NCI-H1105 treated with DMSO at 0.1 percent for 48 hours (cell line): ENCODE measurements at places on chromosomes 2 and 18.
A peak's percentile ranks its signal among the peaks of the same experiment; 100 is the strongest.

DNA sequence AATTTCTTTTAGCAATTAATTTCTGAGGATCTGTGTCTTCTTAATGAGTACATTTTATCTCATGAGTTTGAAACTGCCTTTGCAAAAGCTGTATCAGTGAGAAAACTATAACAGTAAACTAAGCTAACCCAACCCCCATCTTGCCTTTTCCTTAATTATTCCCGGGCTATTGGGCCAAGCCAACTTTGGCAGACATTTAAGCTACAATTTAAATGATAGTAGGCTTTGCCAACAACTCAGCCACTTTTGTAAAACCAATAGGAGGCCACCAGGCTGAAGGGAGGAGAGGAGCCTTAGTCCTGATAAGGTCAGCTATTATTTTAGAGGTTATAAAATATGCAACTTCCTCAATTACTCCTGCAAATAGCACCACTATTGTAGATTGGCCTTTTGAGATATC lies 218.0 kb upstream of the KCNJ3 start:
- no peak for DNase-seq

GRCh38 chr2:1823187-1824169 lies 79.2 kb upstream of the PXDN start:
- no peak for DNase-seq

GRCh38 chr18:55078303-55078932 lies 119.2 kb upstream of the CCDC68 start:
- DNase-seq, result no peak

GRCh38 chr2:139083121-139083520 lies 302.9 kb upstream of the NXPH2 start:
- no peak for DNase-seq

GRCh38 chr2:241150660-241151530 lies 628 bp downstream of the PPP1R7 start:
- no peak for DNase-seq

DNA sequence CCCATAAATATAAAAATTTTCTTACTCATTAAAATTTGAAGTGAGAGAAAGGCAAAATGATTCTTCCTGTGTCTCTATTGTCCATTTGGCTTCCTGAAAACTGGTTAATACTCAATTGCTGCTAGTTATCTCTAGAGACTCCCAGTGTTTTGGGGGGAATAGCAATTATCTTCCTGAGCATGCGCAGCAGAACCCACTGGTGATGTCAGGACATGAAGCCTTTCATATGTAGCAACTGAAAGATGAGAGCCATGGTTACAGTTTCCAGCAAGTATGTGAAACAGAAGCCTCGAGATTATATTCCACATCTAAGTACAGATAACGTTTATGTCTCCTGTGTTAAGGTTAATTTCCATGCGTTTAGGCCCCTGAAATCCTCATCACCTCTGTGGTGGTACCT lies 254.3 kb upstream of the FIGN start:
- no peak for DNase-seq

GRCh38 chr2:147639891-147640290 lies 204.9 kb upstream of the ACVR2A start:
- DNase-seq, result no peak

GRCh38 chr2:112733456-112733855 lies 12.6 kb downstream of the NT5DC4 start:
- DNase-seq, result no peak

DNA sequence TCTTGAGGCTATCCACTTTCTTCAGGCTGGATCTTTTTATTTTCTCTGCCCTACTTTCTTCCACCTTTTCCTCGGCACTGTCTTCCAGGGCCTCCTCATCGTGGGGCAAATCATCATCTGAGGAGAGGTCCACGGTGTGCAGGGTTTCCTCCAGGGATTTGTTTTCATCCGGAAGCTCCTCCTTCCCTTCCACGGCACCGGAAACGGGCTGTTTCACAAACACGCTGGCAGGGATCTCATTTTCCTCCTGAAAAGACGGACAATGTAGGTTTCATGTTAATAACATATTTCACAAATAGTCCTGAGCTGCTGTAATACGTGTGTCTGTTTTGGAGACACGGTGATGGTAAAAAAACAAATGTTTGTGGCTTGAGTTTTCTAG lies 10.4 kb downstream of the CAVIN2 start:
- DNase-seq, result no peak

DNA sequence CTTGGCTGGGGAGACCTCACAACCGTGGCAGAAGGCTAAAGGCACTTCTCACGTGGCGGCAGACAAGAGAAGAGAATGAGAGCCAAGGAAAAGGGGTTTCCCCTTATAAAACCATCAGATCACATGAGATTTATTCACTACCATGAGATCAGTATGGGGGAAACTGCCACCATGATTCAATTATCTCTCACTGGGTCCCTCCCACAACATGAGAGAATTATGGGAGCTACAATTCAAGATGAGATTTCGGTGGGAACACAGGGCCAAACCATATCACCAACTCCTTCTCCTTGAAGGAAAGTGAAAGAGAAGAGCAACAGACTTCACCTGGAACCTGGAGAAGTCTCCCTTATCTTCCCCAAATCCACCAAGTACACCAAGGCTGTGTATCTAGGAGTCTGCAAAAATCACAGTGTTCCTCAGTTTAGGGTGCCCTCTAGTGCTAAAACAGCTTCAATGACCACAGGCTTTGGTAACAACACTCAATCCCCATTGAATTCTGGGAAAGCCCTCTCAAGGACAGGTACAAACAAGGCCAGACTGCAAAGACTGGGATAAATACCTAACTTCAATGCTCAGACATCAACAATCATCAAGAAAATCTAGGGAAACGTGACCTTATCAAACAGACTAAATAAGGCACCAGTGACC lies 148.8 kb upstream of the SRD5A2 start:
- peak; percentile 16 for DNase-seq

DNA sequence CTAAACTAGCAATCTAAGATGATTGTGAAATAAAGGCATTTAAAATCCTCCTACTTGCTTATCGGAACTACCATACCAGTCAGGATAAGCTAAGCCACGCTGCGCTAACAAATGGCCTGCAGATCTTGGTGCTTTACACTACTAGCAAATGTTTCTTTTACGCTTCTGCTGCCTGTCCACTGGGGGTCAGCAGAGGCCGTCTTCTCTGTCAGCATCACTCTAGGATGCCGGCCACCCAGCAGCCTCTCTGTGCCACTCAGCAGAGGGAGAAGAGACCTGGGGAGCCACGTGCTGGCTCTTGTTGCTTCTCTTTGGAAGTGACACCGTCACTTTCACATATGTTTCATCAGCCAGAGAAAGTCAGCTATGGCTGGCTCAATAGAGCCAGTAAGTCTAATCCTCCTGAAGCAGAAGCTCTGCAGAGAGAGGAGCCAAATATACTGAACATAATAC lies 36.6 kb downstream of the COPS8 start:
- no peak for DNase-seq

- no peak for DNase-seq
Measured at GRCh38 chr18:68817584-68817983, 19.7 kb downstream of the CCDC102B start.

DNA sequence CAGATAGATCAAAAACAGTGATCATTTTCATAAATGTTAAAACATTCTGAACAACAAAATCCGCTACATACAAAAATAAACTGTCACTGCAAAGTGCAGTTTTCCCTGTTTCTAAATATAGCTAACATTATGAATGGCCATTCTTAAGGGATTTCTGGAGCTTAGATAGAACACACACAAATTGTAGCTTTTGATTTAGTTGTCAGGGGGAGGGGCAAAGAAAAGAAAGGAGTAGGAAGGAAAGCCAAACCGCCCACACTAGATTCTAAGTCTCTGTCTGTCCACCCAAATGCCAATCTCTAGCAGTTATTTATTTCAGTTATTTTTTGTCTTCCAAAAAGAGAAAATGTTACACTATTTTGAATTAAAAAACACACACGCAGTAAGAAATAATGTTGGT lies 182.4 kb downstream of the CDH2 start:
- no peak for DNase-seq

- DNase-seq, result no peak
Measured at GRCh38 chr18:78771496-78772359, 207.9 kb upstream of the SALL3 start.

DNA sequence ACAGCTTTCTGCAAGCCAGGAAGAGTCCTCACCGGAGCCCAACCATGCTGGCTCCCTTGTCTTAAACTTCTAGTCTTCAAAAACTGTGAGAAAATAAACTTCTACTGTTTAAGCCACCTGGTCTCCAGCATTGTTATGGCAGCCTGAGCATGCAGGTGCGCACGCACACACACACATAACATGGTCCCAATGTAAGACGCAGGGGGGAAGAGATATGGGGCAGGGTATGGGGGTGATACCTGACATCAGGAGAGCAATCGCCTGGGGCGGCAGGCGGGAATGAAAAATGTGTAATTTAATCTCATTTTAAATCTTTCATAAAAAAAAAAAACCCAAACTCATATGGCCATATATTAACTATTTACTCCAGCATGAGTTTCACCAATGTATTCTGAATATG lies 18.0 kb downstream of the HJURP start:
- DNase-seq, result no peak

GRCh38 chr2:231674587-231675338 lies 33.6 kb upstream of the PTMA start:
- DNase-seq, result no peak

DNA sequence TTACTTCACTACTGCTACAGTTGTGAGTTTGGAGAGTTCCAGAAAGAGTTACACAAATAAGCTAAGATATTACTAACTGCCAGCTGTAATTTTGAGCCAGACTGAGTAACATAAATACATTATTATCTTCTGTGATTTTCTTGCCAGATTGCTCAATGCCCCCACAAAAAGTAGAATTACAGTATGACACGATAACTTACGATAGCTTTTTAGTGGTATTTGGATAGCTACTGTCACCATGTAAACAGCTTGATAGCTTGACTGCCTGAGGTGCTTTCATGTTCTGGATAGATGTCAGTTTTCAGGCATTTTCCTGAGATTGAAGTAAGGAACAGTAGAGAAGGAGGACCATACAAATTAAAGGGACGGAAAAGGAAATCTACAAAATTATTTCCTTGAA lies 533.3 kb downstream of the SOCS6 start:
- no peak for DNase-seq

- DNase-seq, result no peak
Measured at GRCh38 chr2:8541636-8542035, 140.2 kb upstream of the ID2 start.

DNA sequence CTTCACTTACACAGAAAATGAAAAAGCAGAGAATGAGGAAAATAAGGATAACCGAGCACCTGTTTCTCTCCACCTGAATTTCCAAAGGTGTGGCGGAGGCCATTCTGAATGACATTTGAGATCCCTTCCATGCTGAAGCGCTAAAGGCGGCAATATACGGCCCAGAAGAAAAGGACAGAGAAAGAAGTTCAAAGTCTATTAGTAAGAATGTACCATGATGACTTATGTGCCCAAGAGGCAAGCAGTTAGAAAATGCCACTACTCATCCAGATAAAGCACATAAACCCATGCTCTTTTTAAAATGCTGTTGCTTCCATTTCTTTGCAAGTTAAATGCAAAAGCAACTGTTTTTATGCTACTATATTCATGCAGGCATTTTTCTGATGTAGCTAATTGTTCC lies 37.2 kb downstream of the FEZ2 start:
- no peak for DNase-seq

DNA sequence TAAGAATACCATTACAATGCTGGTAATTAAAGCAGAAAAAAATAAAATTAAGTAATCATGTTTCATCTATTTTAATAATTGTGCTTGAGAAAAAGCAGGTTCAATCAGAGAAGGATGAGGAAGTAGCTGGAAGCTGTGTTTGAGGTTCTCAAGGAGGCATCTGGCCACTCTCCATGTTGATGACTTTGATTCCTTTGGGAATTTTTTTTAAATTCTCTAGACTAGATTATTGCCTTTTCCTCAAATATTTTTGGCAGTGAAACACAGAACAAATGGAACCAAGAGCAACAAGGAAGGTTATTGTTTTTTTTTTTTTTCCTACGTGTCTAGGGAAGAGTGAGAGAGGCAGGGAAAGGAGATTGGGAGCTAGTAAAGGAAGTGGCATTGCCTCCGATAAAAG lies 99.9 kb upstream of the NRP2 start:
- no peak for DNase-seq

DNA sequence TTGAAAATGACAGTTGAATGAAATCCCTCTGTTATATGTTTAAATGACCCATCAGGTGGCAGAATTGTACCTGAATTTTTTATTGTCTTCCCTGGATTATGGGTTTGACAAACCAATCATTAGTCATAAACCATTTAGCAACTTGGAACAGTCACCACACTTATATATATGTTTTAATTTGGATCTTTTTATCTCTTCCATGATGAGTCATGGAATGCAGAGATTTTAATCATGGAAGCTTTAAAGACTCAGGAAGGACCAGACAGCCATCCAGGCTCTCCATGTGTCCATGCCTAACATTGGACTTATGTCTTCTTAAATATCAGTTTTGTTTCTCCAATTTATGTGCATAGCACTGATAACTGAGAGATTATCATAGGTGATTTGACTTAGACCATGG lies 188.3 kb upstream of the ZSWIM2 start:
- no peak for DNase-seq

- no peak for DNase-seq
Measured at GRCh38 chr2:168357797-168358472, 98.1 kb upstream of the CERS6 start.

GRCh38 chr2:207163053-207163755 lies 2.5 kb downstream of the KLF7 start:
- no peak for DNase-seq

GRCh38 chr2:233498126-233498525 lies 68.5 kb downstream of the USP40 start:
- DNase-seq, result no peak

- no peak for DNase-seq
Measured at GRCh38 chr2:165032559-165032958, 77.2 kb upstream of the SLC38A11 start.

DNA sequence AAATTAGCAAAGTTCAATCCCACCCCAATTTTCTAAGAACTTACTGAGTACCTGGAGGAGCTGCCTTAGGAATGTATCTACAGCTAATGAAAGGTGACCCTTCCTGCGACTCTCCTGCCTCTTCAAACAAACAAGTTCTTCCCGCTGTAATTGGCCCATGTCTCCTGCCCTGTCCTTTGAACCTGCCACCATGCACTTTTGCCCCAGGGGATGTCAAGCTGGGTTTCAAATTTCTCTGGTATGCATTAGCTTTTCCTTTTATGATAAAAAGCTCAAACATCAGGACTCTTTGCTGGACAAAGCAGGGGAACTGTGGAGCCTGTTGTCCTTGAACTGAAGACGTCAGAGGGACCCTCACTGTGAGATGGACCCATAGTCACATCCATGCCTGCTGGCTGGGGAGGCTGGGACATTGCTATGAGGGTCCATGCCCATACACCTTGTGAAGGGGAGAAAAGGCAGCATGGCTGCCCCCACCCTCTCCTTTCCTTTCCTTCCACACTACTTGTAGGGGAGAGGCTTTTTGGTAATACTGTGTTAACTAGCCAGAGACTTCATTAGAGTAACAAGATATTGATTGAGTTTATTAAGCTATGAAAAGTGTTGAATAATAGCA lies 210.7 kb upstream of the COPS8 start:
- no peak for DNase-seq

- no peak for DNase-seq
Measured at GRCh38 chr2:134927195-134927594, 8.6 kb downstream of the CCNT2 start.

GRCh38 chr2:212712991-212713390 lies 174.4 kb upstream of the ERBB4 start:
- no peak for DNase-seq
